ENCODE measurements at places on chromosomes 2 and 18. TPM values are rescaled to one million over a fixed set of nuclear protein-coding genes. Genes with fewer than 3 reads are reported as not detected.

DNA sequence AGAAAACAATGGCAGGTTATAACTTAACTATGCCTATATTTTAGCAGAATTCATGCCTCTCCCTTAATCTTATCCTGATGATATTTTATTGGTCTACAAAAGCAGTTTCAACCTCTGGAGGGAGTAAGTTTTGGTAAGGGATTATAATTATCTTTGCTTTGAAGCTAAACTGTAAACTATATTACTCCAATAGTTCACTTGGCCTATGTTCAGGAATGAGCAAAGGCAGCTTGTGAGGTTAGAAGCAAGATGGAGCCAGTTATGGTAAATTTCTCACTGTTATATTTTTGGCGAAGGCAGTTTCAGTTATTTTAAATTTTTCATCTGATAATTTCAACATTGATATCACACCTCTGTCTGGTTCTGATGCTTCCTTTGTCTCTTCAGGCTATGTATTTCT lies 192.5 kb upstream of the RGPD4 start:
- no peak overlapping the region for H3K4me3 ChIP-seq
- H3K27me3 ChIP-seq = no peaks in the 10 kb centered on the region
- H3K27ac ChIP-seq = no peak overlapping the region
- no peaks in the 10 kb centered on the region for H3K4me1 ChIP-seq
- H3K36me3 ChIP-seq = peaks cover 8% of the 10 kb centered on the region
- DNase-seq = no peak

- no peaks in the 10 kb centered on the region for H3K27me3 ChIP-seq
- no peaks in the 10 kb centered on the region for H3K4me1 ChIP-seq
- no peak overlapping the region for H3K4me3 ChIP-seq
- DNase-seq = peak; percentile 29
These were observed 79.4 kb downstream of the KCTD1 start for GRCh38 chr18:26468931-26469340.

GRCh38 chr2:111912547-111912946 lies 14.1 kb downstream of the MERTK start:
- H3K27me3 ChIP-seq = no peaks in the 10 kb centered on the region
- peaks cover 23% of the 10 kb centered on the region for H3K4me1 ChIP-seq
- H3K4me3 ChIP-seq = no peak overlapping the region
- no peak overlapping the region for H3K27ac ChIP-seq
- DNase-seq = no peak

GRCh38 chr18:79604913-79605880 lies 74.4 kb upstream of the CTDP1 start:
- H3K36me3 ChIP-seq = no peaks in the 10 kb centered on the region
- H3K4me3 ChIP-seq = no peak overlapping the region

DNA sequence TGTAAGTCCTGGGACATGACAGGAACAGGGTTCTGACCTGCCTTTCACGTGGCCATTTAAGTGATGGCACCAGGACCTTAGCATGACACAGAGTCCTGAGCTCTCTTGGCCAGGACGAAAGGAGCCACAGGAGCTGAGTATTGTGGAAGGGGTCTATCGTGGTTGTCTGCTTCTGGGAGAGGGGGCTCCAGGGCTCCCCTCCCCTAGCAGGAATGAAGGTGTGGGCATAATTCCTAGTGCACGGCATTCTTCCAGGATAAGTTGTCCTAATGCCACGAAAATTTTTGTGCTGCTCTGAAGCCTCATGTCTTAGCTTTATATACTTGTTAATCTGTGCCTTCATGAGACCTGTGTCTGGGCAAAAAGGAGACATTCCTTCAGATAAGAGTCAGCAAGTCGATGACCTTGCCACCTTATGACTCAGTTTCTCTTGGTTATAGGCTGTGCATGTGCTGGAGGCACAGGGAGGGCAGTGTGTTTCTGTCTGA lies 17.1 kb downstream of the GATA6 start:
- no peak overlapping the region for H3K27ac ChIP-seq
- peaks cover 56% of the 10 kb centered on the region for H3K27me3 ChIP-seq

DNA sequence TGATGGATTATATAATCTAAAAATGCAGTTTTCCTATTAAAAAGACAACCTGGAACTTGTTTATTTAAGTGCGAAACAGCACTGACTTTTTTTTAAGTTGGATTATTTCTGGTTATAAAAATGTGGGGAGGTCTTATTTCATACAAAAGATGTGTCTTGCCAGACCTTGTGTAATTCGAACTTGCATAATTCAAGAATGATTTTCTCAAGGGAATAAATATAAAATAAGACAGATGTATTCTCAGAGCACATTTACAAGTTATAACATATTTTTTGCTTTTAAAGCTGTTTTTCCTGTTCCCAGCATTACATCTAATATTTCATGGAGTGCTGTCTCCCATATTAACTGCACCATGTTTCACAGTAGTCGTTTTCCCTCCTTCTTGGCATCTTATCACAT lies 263.1 kb downstream of the CDH20 start:
- H3K4me3 ChIP-seq = no peak overlapping the region
- H3K36me3 ChIP-seq = no peaks in the 10 kb centered on the region
- no peak for DNase-seq
- no peaks in the 10 kb centered on the region for H3K27me3 ChIP-seq
- H3K27ac ChIP-seq = no peak overlapping the region

The NYAP2 gene
- total RNA-seq = 0.36 TPM

The GAL3ST2 gene
- not detected for total RNA-seq

The SDC1 gene
- 85.4 TPM for total RNA-seq

The HOXD3 gene
- total RNA-seq = 1.9 TPM
